ENCODE measurements at places on chromosomes 13 and 19.

- DNase-seq, result no peak
Observed at GRCh38 chr19:35000338-35000646, 169 bp downstream of the GRAMD1A start.

DNA sequence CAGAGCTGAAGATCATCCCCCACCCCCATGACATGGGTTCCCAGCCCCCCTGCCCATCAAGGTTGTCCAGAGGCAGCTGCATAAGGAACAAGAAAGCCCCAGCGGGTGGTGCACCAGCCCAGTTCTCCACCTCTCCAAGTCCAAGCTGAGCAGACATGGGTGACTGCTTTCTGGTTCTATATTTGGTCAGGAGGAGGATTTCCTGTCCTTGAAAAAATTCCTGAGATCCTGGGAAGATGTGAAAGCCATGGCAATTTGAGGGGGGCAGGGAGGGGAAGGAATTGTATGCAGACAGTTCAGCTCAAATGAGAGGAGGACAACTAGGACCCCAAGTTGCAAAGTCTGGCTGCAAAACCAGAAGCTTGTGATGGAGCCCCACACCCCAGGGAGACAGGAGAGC is 55.4 kb upstream of the ADGRE5 start:
- no peak for DNase-seq

GRCh38 chr19:55146705-55147273 is 2.2 kb downstream of the TNNT1 start:
- no peak for DNase-seq

GRCh38 chr13:75055296-75055695 is 426.7 kb downstream of the TBC1D4 start:
- DNase-seq, result no peak

DNA sequence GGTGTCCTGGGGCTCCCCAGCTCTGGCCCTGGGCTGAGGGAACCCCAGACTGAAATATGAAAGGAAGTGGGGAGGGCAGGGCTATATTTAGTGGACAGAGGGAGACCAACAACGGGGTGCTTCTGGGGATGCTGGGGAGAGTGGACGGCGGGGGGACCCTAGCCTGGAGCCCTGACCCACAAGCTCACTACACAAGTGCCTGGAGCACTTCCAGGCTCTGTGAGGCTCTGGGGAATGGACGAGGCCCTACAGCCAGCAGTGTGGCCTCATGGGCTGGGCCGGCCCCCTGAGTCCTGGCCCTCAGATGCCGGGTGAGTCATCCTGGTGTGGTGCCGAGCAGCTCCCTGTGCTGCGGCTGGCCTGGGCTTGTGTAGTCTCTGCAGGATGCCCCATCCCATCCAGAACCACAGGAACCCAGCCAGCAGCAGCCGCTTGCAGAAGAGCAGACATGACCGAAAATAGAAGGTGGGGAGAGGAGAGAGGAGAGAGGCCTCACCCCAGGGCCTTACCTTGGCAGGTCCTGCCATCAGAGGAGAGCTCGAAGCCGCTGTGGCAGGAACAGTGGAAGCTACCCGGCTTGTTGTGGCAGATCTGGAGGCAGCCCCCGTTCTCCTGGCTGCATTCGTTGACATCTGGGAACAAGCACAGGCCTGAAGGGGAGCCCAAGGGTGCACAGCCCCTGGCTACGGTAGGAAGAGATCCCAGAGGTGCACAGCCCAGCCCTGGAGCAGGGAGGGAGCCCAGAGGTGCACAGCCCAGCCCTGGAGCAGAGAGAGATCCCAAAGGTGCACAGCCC is 26.1 kb downstream of the GAS6 start:
- DNase-seq, result no peak

GRCh38 chr19:3467437-3468198 is 12.7 kb downstream of the SMIM24 start:
- no peak for DNase-seq
